ENCODE measurements at places on chromosomes 2 and 18. TPM values are rescaled to one million over a fixed set of nuclear protein-coding genes. Genes with fewer than 3 reads are reported as not detected.

DNA sequence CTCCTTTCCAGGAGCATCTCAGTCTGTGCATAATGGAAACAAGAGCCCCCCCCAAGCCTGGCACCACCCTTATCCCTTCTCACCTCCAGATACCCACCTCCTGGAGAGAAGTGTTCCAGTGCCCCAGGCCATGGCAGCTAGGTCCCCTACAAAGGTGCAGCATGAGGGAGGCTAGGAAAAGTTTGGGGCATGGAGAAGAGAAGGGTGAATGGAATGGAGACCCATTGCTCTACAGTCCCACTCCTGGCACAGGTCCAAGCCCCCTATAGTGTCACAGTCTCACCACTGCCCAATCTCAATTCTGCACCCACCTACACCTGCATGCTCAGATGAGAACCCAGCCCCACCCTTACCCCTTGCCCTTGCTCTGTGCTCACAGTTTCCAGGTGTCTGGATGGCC is 897 bp downstream of the SLC23A3 start:
- ATAC-seq, result peak; percentile 14

DNA sequence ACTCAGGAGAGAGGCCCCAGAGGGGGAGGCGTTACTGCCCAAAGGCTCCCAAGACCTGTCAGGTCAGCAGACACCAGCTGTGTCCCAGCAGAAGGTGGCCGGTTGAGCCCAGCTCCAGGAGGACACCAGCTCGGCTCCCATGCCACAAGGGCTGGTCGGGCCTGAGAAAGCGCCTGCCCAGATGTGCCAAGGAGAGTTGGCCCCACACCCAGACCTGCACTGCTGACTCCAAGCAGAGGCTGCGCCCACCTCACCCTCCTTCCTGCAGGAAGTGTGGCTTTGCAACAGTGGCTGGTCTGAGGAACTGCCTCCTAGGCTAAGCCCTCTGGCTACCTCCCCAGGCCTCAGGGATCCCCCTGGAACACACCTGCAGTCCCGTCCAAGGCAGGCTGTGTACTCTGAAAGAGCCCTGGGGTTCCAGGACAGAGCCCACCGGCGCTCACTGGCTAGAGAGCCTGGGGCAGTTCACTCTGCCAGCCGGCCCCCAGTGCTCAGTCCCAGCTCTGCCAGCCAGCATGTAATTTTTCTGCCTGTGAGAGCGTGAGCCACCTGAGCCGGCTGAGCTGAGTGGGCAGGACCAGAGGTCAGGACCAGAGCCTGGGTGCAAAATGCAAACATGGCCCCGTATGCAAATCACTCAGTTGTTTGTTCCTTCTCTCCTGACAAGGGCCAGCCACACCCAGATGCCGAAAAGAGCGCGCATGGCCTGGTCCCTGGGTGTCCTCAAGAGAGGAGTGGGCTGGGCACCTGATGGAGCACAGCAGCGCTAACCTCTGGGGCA is 36.9 kb upstream of the PTMA start:
- ATAC-seq, result peak; percentile 29

- ATAC-seq, result no peak
These were observed 134.8 kb downstream of the CMPK2 start for GRCh38 chr2:6730649-6731532.

DNA sequence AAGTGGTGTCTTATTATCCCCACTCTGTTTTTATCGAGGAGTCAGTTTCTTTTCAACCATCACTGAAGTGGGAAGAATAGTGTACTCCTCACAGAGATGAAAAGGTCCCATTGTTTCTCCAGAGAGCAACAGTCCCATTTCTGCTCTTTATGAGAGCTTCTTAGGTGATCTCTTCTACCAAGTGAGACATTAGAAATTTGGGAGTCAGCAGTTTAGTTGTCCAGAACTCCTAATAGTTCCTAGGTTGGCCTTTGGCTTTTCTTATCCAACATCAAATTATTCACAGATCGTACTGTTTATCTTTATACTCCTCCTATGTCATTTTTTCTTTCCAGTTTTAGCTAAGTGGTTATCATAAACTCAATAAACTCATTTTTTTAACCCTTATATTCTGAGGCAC is 213.1 kb downstream of the BABAM2 start:
- ATAC-seq, result no peak

DNA sequence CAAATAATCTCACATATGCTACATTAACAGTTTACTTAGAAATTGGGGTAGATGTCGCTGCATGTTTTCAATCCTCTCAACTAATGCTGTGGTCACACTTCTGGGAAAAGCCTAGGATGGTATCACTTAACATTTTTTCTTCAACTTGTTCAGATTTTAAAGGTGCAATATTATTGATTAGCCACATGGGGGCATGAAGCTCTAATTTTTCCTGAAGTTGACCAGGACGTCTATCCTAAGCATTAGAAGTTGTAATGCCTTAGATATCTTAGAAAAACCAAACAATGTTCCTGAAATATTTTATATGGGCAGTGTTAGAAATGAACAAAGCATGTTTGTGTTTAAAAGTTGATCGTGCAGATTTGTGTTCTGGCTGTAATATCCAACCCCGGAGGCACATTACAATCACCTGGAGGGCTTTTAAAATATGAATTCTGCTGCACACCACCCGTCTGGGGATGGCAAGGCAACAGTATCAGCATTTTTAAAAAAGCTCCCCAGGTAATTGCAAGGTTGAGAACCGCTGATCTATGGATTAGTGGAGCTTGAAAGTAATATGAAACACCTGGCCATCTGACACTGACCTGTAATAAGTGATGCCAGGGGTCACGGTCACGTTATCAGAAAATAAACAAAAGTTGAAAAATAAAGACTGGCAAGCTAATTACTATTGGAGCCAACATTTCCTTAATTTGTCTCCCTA is 100.5 kb upstream of the LMAN1 start:
- ATAC-seq, result peak; percentile 32

GRCh38 chr2:203936535-203936934 is at the start of gene ICOS:
ICOS (plus strand) TSS chr2:203936763; CDS start chr2:203936815, 52 bp downstream.
- ATAC-seq, result no peak

GRCh38 chr2:120342446-120342845 is 3.5 kb upstream of the INHBB start:
- no peak for ATAC-seq

- ATAC-seq, result no peak
These were observed 113.7 kb downstream of the BCL2 start for GRCh38 chr18:63205791-63206252.

GRCh38 chr2:147774805-147775204 is 70.0 kb upstream of the ACVR2A start:
- ATAC-seq, result no peak

DNA sequence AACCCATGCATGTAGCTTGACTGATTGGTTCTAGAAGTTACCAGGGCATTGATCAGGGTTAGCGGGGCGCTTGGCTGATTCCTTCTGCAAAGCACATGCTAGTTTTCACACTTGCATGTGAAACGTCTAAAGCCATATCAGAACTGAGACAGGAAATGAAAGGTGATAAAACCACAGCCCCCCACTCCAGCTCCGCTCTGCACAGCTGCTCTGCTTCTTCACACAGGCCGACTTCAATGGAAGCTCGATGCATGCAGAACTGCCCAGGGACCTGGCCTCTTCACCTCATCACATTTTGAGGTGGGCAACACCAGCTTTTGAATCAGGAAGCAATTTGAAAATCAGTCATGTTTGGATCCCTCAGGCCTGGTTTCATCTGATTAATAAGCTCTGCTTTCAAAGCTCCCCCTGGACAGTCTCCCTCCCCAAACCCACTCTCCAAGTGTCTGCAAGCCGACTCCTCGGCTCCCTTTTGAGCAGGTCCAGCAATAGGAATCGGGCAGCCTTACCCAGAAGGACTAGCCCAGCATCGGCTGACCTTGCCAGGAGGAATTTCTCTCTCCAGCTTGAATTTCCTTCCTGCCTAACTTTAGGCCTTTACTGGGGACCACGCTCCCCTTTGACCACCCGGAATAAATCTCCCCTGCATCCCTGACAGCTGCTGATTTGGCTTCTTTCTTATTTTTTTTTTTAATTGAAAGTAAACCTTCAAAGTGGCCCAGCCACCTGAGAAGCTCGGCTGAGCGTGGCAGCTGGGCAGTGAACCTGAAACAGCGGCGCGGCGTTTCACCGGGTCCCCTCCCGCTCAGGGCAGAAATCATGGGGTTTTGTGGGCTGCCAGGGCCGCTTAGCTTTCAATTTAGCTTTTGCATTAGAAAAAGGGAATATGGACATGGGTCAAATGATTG is 31.7 kb downstream of the HRH4 start:
- ATAC-seq, result no peak

DNA sequence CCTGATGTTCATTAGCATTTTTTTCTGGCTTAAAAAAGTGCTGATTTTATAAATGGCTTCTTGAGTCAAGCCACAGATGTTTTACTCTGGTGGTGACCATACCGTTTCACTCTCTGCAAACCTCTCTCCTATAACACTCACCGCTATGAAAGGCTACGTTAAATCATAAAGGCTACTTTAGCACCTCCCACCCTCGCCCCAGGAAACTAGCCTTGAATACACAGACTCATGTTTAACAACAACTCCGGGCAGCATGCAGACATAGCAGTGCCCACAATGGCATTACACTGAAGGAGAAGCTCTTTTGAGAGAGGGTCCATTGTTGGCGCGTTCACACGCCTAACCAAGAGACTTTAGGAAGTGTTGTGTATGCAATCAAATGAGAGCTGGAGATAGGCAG is 5.6 kb downstream of the MYT1L start:
- no peak for ATAC-seq

- no peak for ATAC-seq
These were observed 212.2 kb downstream of the FHOD3 start for GRCh38 chr18:36509646-36510197.

EIF4E2 gene
- 55.7 TPM for total RNA-seq

RAB6C gene
- not detected for total RNA-seq

DYNAP gene
- total RNA-seq, result 26.2 TPM

TNFRSF11A gene
- total RNA-seq, result 5.7 TPM

TUBA3E gene
- total RNA-seq, result not detected

GPR155 gene
- total RNA-seq, result 3.7 TPM

Data from esophagus mucosa (tissue), 1 donor.